ENCODE measurements at places on chromosomes 11 and 22. TPM values are rescaled to one million over a fixed set of nuclear protein-coding genes. Genes with fewer than 3 reads are reported as not detected.

DNA sequence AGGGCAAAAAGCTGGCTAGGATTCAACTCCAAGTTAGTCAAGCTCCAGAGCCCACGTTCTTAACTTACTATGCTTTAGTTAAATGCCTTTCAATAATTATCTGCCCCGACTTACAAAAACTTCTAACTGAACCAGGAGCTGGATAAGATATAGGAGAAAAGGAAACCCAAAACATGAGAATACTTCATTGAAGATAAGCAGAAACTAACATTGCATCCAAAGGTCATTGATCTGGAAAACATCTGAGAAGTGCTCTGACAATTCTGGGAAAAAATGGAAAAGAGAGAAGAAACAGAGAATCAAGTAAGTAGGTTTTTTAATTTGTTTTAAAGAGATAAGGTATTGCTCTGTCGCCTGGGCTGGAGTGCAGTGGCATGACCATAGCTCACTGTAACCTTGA lies 27.2 kb downstream of the ACAT1 start:
- H3K4me1 ChIP-seq = no peaks in the 10 kb centered on the region
- H3K27me3 ChIP-seq = no peaks in the 10 kb centered on the region
- no peak overlapping the region for H3K27ac ChIP-seq
- DNase-seq = no peak

DNA sequence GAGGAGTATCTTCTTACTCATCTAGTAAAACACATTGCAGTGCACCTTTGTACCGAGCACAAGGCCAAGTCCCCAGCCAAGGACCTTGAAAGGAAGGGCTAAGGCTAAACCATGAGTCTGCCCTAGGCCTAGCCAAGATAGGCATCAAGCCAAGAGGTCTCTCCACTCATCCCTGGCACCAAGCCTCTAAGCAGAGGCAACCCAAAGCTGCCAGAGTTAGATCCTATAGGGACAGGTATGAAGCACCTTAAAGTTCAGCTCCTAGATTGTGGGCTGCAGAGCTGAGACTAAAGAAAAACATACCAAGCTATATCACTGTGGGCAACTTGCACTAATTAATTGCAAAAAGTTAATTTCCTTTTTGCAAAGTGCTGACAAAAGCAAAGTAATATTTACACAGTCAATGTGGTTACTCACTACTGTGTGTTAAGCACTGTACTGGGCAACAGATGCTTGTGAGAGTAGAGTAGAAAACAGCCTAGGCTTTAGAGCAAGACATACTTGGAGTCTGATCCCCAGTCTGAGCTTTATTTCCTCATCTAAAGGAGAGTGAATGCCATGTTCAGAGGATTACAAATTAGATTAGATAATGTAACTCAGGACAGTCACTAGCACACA lies 7.2 kb downstream of the COA4 start:
- no peaks in the 10 kb centered on the region for H3K4me1 ChIP-seq
- H3K4me3 ChIP-seq = no peak overlapping the region
- no peaks in the 10 kb centered on the region for H3K27me3 ChIP-seq
- no peak for DNase-seq

DNA sequence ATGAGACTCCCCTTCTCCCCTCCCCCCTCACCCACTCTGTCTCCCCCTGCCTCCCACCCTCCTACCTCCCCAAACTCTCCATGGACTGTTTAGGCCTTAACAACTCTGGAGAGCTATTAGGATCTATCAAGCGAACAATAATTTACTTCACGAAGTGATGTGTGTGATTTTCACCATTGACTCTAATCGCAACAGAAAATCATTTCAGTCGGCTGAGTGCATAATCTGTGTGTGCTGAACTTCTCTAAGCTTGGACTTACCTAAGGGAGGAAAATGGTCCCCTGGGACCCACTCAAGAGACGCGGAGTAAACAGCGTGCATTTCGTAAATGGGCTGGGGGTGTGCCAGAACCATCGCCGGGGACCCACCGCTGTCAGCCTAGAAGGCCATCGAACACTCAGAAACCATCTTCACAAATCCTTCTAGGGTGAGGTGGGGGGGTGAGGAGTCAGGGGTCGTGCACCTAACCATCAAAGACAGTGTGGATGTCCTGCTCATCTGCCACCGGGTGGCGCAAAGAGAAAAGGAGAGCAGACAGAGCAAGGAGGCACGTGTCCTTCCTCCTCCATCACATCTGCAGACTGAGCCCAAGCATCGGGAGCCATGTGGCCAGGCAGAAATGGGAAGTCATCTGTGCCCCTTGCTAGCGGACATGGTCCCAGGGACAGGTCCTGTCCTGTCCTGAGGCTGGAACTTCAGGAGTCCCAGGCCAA lies 62.1 kb upstream of the NUP50 start:
- H3K4me3 ChIP-seq = no peak overlapping the region
- peaks cover 57% of the 10 kb centered on the region for H3K27me3 ChIP-seq

ASRGL1 gene
- total RNA-seq = 82.0 TPM

SYCE3 gene
- not detected for total RNA-seq

- H3K36me3 ChIP-seq = no peaks in the 10 kb centered on the region
- no peak for DNase-seq
- no peaks in the 10 kb centered on the region for H3K27me3 ChIP-seq
- no peak overlapping the region for H3K4me3 ChIP-seq
- no peaks in the 10 kb centered on the region for H3K4me1 ChIP-seq
- H3K27ac ChIP-seq = no peak overlapping the region
Measured at GRCh38 chr11:109747839-109748238, 325.8 kb downstream of the C11orf87 start.

Measured in stomach (tissue), 19 donors.